ENCODE measurements at places on chromosomes 5 and 9.
A peak's percentile ranks its signal among the peaks of the same experiment; 100 is the strongest.

- DNase-seq = no peak
Measured at GRCh38 chr9:16608906-16609305, 261.6 kb downstream of the BNC2 start.

- no peak for DNase-seq
Measured at GRCh38 chr5:139639619-139640380, 8.3 kb upstream of the CXXC5 start.

DNA sequence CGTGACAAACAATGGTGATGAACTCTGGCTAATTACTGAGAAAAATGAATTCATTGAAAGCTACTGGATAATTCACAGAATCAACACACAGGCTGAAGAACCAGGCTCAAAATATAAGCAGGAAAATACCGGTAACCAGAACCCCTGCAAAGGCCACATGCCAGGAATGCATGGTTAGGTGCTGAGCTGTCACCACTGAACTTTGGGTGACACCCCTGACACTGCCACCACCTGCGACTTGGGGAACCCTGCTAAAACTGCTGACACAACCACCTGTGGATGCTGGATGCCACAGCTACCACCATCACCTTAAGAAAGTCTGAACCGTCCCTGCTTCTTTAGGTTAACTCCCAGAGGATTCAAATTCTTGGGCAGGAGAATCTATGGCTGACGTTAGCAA, 72.0 kb upstream of the NR4A3 start:
- peak; percentile 10 for DNase-seq

DNA sequence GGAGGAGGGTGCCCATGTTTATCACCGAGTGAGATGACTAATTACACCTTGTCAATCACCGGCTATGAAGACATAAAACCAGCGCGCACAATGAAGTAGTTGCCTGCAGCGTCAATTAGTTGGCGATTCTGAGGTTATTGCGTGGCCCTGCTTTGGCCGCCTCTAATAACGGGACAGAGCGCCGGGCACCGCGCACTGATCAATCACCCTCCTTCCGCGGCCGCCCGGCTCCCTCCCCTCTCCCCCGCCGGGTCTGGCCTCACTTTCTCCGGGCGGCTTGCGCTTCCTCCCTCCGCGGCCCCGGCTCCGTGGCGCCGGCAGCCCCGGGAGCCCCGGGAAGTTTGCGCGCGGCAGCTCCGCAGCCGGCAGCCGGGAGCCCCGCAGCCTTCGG, 3.3 kb upstream of the LHX2 start:
- no peak for DNase-seq

DNA sequence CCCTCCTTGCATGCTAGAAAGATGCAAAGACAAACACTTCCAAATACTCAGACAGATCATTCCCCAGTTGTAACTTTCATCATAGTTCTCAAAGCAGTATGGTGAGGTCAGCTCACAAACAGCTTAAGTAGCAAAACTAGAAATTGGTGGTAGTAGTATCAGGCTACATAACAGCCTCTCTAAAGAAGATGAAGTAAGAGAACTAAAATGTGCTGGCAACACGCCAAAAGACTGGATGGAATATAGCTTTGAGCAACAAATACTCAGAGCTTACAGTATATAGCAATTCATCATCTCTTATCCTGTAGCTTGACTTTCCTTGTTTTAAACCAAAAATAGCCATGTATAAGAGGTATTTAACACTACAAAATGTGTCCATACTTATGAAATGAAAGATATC, 7.5 kb downstream of the PFDN1 start:
- peak; percentile 20 for DNase-seq

- no peak for DNase-seq
Measured at GRCh38 chr9:26504057-26504456, 388.5 kb downstream of the CAAP1 start.

GRCh38 chr9:122835313-122835731, 6.9 kb upstream of the PDCL start:
- no peak for DNase-seq

DNA sequence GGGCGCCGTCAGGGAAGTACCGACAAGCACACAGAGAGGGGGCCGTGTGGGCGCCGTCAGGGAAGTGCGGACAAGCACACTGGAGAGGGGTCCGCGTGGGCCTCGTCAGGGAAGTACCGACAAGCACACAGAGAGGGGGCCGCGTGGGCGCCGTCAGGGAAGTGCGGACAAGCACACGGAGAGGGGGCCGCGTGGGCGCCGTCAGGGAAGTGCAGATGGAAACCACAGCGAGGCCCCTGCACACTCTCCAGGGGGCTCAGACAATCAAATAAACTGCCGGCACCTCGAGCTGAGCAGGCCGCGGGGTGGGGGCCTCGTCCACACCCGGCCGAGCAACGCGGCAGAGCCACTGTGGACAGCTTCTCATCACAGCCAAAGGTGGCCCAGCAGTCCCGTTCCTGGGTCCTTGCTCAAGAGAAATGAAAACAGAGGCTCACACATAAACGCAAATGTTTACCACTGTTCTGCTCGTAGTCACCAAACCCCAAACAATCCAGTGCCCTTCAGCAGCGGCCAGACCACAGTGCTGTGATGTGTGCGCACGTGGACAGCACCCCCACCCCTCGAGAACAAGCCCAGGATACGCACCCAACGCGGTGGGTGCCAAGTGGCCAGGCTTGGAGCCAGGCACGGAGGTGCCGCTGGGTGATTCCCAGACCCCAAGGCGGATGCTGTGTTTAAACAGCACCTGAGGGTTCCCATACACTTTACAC, 24.7 kb downstream of the TPPP start:
- DNase-seq = no peak

- DNase-seq = no peak
Measured at GRCh38 chr5:54289769-54290168, 20.6 kb downstream of the ARL15 start.

DNA sequence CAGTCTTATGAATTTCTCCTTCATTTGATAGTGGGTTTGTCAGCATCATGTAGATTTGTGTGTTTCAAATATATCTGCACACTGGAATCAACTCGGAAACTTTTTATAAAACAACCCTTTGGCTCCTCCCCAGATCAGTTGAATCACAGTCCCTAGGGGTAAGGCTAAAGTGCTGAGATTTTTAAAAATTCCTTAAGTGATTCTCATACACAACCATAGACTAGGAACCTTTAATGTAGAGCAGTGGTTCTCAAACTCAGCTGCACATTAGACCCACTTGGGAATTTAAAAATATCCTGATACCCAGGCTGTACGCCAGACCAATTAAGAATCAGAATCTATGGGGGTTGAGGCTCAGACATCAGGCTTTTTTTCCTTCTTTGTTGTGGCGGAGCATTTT, 17.5 kb upstream of the JAK2 start:
- DNase-seq = no peak

GRCh38 chr5:108730617-108731340, 16.9 kb upstream of the FER start:
- no peak for DNase-seq

DNA sequence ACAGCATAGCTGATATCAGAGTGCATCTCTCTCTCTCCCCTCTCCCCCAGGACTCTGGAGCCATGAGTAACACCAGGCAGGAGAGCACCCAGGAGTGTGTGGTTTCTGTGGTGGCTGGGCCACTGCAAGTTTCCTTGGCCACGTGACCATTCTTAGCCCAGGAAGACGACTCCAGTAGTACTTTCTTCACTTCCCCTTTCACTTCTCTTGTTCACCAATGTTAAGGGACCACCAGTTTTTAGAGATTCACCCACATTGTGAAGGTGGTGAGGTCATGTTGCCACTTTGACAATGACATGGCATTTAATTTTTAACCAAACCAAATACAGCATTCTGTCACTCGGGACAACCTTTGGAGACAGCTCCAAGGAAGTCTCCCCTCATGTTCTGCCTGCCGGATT, 17.9 kb upstream of the DAPK1 start:
- DNase-seq = peak; percentile 50

All from urothelium cell line (cell line).